ENCODE measurements at places on chromosomes 5 and 9.

DNA sequence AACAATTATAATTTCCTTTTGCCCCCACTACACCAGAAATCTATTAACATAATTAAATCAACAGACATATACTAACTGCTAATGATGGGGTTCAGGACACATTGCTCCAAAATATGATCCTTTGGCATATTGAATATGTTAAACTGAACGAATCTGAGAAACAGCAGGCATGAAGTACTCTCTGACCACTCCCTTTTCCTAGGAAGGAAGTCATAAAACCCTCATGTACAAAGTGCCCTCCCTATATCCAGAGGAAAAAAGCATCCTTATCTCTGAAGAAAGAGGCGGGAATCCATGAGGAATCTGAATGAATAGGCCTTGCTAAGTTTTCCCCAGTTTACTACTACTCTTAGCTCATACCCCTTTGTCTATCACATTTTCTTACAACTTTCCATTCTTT, 67.9 kb downstream of the ADAMTS6 start:
- DNase-seq = no peak

DNA sequence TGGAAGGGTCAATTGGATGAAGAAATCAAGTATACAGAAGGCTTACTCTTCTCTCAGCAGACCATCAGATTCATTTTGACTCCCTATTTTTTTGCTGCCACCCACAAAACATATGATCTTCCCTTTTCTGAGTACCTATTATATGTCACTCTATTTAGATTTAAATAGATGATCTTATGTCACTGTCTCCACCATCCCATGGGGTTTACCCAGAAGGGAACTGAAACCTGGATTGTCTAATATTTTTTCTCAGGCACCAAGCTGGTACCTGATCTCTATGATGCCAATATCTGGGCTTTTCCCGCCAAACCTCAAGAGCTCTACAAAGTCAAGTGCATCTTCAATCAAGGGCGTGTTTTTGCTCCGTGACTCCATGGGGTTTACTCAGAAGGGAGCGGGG, 118.7 kb downstream of the GAS1 start:
- DNase-seq = no peak

DNA sequence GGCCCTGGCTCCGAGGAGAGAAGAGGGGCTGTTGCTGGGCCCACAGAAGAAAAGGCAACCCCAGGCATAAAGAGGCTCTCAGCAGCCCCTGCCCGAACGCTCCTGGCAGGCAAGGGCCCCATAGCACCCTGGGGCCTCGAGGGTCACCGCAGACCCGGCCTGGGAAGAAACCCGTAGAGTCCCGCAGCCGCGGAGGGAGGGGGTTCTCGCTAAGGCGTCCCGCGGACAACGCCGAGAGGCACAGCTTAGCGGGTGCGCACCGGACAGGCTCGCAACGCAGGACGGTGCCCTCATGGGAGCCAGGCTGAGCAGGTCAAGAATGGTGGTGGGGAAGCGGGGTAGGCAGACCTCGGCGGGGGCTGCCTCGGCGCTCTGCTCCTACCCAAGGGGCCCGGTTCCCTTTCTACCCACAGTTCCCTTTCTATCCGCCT, 6.7 kb downstream of the PITX1 start:
- no peak for DNase-seq

GRCh38 chr9:37575511-37575914, 667 bp downstream of the FBXO10 start:
- no peak for DNase-seq

- no peak for DNase-seq
Observed at GRCh38 chr9:100686420-100686819, 108.5 kb downstream of the CAVIN4 start.

GRCh38 chr9:16449076-16449730, 421.3 kb downstream of the BNC2 start:
- no peak for DNase-seq

GRCh38 chr5:10678244-10678643, 82.8 kb downstream of the DAP start:
- DNase-seq = no peak

DNA sequence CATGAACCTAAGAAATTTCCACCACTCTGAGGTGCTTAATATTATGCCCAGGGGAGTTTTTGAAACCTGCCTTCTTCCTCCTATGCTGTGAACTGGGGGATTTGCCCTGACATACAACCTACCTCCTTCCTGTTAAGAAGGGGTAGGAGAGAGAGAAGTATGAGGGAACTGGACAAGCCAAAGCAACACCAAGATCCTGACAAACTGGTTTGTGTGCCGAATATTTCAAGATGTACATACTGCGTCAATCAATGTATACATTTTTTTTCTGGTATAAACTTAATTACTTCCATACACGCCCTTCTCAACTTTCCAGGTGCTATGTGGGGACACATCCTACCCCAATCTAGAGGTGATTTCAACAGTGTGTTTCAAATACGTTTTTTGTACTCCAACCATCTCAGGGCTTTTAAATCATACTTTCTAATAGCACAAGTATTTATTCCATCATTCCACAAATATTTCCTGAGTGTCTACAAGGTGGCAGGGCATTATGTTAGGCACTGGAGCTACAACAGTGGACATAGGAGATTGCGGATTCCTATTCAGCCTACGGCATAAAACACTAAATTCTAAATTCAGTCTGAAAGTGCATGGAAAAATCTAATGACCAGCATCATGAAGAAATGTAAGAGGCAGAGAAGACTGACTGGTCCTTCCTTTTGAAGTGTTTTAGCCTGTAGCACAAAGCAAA, 70.1 kb upstream of the IFNK start:
- no peak for DNase-seq

- peak; percentile 27 for DNase-seq
Observed at GRCh38 chr9:37503736-37504135, 18.0 kb downstream of the POLR1E start.

- DNase-seq = no peak
Observed at GRCh38 chr5:170782438-170782837, 1.1 kb upstream of the GABRP start.

GRCh38 chr5:37846786-37847310, 7.0 kb upstream of the GDNF start:
- DNase-seq = no peak

DNA sequence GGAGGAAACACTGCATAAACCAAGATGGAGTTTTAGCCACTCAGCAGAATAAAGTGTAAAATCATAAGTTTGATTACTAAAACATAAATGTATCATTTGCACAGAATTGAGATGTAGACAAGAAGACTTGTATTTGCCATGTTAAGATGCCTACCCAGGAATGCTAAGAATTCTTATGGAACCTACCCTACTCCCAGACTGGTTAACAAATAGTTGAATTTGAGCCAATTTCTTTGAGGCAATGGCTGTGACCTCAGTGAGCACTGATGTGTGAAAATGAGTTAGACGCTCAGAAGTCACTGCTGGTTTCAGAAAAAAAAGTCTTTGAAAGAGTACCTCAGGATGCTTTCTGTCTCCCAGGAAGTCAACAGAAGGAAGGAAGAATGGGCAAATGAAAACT, 95.6 kb downstream of the ESM1 start:
- DNase-seq = no peak

DNA sequence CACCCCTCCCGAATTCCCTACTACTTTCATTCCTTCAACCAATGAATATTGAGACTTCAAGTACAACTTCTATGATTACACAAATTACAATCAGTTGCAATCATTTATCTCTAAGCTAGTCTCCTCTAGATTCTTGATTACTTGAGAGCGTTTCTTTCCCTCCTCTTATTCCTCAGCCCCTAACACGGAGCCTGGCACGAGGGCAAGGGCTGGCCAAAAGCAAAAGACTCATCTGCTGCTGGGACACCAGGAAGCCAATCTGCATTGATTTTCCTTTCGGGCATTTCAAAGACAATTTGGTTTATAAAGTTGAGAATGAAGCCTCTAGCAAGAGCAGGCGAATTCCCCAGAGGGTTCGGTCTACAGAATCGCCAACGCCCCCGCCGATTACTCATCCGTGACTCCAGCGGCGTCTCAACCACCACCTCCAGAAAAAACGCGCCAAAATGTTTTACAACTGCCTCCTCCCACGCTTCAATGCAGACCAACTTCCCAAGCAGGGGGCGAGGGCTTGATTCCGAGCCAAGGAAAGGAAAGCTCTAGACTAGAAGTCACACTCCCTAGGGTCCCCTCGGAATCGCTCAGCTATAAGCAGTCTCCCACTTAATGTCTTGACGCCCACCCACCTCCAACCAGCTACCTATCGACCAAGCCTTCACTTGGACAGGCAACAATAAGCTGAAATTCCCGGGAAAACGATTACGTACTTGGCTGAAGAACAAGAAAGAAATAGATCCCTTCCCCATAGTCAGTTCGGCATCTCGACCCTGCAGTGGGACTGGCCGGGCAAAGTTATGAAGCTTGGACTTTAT, 1.5 kb downstream of the PCSK1 start:
- no peak for DNase-seq

DNA sequence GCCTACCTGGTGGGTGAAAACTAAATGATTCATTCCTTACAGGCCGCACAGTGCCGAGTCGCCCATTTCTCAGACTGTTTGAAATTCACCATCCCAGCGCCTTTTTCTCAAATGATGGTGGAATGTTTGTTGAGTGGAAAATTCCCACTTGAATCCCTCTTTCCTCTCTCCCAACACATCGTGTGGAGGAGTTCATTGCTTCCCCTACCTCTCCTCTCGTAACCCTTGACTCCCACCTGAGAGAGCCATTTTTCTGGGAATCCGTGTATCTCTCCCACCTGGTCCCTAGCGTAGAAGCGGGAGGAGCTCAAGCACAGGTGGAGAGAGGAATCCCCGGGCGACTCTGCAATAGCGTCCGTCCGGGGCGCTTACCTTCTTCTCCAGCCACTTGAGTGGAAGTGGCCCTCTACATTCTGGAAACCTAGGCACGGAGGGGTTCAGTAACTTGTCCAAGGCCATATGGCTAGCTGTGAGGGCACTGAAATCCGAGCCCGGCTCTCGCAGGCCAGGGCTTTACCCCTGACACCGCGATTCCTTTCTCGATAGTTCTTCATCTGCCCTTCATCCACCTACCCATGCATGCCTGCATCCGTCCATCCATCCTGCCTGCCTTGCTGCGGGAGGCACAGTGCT, 683 bp downstream of the OSMR start:
- DNase-seq = no peak

GRCh38 chr9:99184110-99184474, 37.6 kb downstream of the ALG2 start:
- no peak for DNase-seq

DNA sequence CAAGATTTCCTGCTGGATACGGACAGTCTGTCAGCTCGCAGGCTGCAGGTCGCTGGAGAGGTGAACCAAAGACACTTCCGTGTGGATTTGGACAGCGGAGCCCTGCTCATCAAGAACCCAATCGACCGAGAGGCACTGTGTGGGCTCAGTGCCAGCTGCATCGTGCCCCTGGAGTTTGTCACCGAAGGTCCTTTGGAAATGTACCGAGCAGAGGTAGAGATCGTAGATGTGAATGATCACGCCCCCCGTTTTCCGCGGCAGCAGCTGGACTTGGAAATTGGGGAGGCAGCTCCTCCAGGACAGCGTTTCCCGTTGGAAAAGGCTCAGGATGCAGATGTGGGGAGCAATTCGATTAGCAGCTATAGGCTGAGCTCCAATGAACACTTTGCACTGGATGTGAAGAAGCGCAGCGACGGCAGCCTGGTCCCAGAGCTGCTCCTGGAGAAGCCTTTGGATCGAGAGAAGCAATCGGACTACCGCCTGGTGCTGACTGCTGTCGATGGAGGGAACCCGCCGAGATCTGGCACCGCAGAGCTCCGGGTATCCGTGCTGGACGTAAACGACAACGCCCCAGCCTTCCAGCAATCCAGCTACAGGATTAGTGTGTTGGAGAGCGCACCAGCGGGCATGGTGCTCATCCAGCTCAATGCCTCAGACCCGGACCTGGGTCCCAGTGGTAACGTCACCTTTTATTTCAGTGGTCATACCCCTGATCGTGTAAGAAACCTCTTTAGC, 658 bp downstream of the PCDHGC4 start:
- no peak for DNase-seq

GRCh38 chr5:154811653-154812465, 38.5 kb downstream of the FAXDC2 start:
- DNase-seq = peak; percentile 24

DNA sequence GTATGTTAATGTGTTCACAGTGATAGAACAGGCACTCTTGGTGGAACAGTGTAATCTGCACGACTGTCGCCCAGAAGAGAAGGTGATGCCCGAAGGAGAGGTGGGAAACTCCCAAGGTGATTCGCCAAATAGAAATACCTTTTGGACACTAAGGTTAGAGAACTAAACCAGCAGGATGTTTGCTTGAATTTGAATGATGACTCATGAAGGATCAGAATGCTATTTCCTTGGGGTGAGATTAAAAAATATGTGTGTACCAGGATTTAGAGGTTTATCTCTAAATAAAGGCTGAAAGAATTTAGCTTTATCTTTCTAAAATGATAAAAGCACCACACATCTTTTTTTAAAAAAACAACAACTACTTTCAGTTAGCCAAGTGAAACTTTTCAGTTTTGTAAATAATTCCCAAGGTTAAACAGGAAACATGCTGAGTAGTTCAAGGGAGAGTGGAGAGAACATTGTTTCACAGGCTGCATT, 297.4 kb upstream of the TAS2R1 start:
- DNase-seq = no peak

DNA sequence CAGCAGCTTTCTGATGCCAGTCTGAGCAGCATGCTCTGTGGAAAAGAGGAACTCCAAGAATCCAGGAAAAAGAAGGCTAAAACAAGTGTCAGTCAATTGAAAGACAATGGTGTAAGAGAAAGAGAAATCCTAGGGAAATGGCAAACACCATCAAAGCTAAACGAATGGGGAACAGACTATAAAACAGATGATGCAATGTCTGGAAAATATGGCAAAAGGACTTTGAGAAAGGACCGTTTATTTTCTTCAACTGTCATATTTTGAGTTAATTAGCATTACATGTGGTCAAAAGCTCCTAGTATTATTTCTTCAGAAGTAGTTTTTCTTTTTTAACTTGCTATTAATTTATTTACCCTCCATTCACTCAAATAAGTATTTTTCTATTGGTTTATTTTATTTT, 465.2 kb downstream of the LRRC70 start:
- no peak for DNase-seq

DNA sequence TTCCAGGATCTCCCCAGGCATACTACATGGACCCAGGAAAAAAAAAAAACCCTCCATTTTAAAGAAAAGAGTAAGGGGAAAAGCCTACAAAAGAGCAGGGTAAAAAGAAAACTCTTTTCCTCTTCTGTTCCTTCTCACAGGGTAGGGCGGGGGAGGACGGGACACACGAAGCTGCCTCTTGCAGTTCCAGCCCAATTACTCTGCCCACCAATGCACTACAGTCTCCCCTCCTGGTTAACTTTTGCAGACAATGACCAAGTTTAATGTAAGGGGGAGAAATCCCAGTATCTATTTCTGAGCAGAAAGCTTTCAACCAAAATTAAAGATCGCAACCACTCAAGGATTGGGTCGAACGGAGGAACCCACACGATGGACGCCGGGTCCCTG, 1.3 kb downstream of the BRD3 start:
- DNase-seq = no peak

DNA sequence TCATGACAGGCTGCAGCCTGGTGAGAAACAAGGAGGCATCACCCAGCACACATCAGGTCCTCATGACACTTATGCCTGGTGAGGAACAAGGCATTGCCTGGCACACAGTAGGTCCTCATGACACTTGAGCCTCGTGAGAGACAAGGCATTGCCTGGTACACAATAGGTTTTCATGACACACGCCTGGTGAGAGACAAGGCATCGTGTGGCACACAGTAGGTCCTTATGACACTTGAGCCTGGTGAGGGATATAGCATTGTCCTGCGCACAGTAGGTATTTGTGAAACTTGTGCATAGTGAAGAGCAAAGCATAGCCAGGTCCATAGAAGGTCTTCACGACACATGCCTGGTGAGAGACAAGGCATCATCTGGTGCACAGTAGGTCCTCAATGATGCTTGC, 23.5 kb downstream of the WHRN start:
- no peak for DNase-seq

GRCh38 chr9:34884747-34885189, 73.3 kb upstream of the PHF24 start:
- DNase-seq = no peak

Data from stimulated activated CD8-positive, alpha-beta memory T cell treated with anti-CD3 and anti-CD28 coated beads, Interleukin-4, amount 100 ng/mL, for 4 hours (primary cell).